ENCODE measurements at places on chromosomes 3 and 15.

DNA sequence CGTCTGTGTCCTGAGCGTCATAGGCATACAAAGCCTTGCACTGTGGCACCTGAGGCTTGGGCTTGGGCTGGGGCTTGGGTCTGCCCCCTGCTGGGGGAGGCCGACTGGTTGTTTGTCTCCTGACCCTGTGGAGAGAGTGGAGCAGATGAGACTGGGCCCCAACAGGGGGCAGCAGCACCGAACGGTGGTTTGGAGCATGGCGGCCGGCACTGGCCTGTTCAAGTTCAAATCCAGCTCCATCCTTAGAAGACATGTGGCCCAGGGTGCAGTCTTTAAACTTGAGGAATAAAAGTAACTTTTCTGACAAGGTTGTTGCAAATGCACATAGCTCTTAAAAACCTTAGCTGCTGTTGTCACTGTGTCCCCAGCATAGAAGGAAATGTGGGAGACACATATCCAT lies 33.3 kb downstream of the CCNB2 start:
- no peak for DNase-seq

- no peak for DNase-seq
Observed at GRCh38 chr3:121545049-121545573, 677 bp downstream of the POLQ start.

DNA sequence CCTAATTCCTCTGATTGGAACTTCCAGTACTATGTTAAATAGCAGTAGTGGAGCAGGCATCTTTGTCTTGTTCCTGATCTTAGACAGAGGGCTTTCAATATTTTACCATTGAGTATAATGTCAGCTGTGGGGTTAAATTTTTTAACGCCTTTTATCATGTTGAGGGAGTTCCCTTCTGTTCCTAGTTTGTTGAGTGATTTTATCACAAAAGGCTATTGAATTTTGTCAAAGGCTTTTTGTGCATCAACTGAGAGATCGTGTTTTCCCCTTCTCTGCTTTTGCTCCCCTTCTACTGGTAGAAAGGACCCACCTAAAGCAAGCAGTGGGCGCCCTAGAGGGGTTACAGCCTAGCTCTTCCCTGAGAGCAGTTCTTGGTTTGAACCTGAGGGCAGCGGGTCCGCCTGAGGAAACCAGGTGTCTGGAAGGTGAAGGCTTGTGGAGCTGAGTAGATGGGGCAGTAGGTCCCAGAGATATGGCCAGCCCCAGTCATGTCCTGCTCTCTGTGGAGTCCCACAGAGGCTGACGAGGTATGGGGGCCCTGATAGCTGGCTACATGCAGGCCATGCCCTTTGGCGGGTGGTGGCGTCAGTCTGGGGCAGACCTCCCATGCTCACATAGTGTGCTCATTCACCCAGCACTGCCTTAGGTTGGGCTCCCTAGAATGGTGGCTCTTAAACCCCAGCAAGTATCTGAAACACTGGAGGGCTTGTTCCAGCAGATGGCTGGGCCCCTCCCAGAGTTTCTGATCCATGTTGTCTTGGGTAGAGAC lies 11.3 kb downstream of the HDAC11 start:
- DNase-seq, result no peak

DNA sequence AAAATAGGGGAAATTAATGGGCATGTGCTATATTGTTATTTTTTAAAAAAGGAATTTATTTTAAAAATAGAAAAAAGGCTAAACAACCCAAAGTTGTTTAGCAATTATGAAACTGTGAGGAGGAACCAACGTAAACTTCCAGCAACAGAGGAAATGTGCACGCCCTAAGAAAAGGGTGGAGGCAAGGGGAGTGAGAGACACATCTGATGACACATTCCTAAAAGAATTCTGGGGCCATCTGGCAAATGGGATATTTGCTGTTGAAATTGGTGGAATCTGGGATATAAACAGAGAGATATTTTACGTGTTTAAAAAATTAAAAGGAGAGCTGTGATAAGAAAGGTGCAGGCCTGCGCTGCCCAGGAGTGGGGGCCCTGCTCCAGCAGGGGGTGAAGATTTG lies 50.8 kb upstream of the MUC13 start:
- DNase-seq, result no peak

- DNase-seq, result no peak
Observed at GRCh38 chr15:25407950-25408349, 30.9 kb downstream of the UBE3A start.

GRCh38 chr3:119628816-119629445 lies 31.2 kb downstream of the PLA1A start:
- DNase-seq, result no peak
